Effector memory CD4-positive, alpha-beta T cell (primary cell): ENCODE measurements at places on chromosomes 4 and X.

DNA sequence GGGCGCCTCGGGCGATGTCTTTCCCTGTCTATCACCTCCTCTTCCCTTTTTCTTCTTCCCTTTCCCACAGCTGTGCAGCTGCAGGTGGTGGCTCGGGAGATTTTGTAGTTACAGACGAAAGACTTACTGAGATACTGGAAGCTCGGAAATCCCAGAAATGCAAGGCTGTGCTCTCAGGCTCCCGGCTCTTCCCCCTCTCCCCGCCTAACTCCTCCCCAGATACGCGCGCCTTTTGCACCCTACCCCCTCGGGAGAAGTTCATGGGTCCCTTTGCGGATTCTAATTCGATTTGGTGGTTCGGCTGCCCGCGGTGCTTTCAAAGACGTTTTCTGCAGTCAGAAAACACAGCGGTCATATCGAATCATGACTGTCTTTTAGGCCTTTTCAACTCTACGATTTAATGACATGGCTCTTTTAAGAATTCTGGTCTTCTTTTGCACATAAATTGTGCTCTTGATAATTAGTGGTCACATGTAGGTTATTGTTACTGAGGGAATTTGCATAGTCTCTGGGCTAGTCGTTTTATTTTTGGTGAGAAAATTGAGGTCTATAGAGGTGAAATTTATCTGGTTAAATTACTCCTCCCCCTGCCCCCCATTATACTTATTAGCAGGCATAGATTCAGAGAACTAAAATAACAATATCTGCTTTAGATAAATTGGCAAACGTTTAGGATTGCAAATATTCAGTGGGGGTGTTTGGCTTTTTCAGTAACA is 1.6 kb downstream of the SEPTIN11 start:
- no peak for DNase-seq

GRCh38 chr4:80365928-80366327 is 30.4 kb downstream of the CFAP299 start:
- peak; percentile 16 for DNase-seq

- no peak for DNase-seq
Measured at GRCh38 chr4:110058677-110059076, 139.7 kb downstream of the ELOVL6 start.

- DNase-seq: no peak
Measured at GRCh38 chr4:68984947-68985346, 33.3 kb upstream of the UGT2A3 start.

- DNase-seq: no peak
Measured at GRCh38 chrX:40853004-40853815, 117.9 kb upstream of the MED14 start.

DNA sequence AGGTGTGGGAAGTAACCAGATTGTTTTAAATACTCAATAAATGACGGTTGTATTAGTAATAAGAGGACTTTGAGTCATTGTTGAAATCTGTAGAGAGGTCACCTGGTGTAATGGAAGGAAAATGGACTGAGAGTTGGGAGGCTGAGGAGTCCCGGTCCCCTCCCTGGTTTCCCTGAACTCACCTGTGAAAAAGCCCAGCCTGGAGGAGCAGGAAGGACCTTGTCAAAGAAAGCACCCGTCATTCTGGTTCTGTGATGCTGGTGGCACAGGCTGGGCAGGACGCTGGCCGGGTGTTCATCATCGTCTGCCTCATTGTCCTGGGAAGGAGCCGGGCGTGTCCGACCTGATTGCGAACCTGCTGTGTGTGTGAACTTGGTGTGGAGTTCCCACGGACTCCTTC is 70.8 kb downstream of the SORCS2 start:
- no peak for DNase-seq

DNA sequence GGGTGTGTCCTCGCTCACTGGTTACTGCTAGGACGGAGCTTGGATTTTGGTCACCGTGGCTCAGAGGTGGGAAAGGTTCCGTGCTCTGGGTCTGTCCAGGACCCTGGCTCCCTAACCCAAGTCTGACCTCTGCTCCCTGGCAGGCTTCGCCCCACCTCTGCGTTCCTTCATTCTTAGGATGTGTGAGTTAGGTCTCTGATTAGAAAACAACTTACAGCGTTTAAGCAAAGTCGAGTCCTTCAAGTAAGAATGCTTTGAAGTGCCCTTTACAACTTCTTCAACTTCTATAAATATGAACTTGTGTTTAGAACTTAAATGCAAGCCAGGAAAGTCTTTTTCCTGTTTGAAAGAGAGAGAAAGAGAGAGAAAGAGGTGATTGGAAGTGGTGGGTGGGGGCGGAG is 891 bp downstream of the TLR2 start:
- no peak for DNase-seq

- DNase-seq: no peak
Measured at GRCh38 chrX:153802513-153803045, 8.1 kb downstream of the SSR4 start.
